Fibroblast of skin of right biceps (primary cell): ENCODE measurements at places on chromosomes 13 and 19.

- peak; percentile 95 for DNase-seq
Observed at GRCh38 chr13:23427342-23427843, 6.1 kb downstream of the SACS start.

GRCh38 chr19:42360787-42361544, 29.1 kb downstream of the CNFN start:
- no peak for DNase-seq

DNA sequence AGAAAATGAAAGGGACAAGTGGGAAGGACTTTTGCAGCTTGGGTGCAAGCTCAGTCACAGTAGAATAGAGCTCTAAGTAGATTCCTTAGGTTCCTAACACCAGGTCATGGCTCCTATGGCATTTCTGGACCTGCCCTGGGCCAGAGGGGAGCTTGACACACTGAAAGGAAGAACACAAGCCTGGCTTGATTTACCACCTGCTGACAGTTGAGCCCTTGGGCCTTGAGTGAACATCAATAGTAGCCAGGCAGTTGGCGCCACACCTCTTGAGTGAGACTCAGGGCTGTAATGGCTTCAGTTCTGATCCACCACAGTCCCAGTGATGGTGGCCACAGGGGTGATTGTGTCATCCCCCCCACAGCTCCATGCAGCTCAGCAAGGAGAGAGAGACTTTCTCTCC, 221.9 kb upstream of the PCDH17 start:
- DNase-seq, result no peak

DNA sequence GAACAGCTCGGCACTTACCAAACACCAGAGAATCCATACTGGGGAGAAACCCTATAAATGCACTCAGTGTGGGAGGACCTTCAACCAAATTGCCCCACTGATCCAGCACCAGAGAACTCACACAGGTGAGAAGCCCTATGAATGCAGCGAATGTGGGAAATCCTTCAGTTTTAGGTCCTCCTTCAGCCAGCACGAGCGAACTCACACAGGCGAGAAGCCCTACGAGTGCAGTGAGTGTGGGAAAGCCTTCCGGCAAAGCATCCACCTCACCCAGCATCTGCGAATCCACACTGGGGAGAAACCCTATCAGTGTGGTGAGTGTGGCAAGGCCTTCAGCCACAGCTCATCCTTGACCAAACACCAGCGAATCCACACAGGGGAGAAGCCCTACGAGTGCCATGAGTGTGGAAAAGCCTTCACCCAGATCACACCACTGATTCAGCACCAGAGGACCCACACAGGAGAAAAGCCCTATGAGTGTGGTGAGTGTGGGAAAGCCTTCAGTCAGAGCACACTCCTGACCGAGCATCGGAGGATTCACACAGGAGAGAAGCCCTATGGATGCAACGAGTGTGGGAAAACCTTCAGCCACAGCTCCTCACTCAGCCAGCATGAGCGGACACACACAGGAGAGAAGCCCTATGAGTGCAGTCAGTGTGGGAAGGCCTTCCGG, 8.3 kb downstream of the ZNF135 start:
- peak; percentile 4 for DNase-seq

- DNase-seq, result no peak
Observed at GRCh38 chr13:48977286-48977625, 1.5 kb downstream of the FNDC3A start.

DNA sequence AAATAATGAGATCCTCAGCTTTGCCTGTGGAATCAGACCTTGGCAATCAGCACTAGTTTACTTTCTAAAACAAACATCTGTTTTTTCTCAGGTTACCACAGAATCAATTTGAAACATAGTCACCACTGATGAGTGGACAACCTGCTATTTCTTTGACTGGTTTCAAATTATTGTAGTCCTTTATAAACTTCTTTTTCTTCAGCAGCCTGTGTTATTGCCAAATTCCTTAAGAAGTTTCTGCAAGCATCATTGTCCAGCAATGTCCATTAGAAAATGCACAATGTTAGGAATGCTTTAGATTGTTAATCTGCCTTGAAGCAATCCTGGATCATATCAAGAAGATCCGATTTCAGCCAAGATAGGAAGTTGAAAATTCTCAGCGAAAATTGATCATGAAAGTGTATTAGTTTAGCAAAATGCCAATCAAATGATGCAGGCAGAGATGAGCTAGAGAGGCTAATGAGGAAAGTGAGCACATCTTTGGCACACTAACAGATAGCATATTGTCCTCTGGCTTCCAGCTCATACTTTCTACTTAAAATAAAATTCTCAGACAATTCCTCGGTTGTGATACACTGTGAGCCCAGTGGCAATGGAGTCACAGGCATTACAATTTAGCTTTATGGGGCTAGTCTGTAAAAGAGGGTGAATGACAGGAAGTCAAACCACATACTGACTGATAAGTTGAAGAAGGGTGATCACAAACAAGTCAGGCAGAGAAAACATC, 270.6 kb downstream of the SLITRK6 start:
- peak; percentile 73 for DNase-seq

GRCh38 chr13:40123962-40124632, 468.6 kb downstream of the COG6 start:
- DNase-seq, result no peak

DNA sequence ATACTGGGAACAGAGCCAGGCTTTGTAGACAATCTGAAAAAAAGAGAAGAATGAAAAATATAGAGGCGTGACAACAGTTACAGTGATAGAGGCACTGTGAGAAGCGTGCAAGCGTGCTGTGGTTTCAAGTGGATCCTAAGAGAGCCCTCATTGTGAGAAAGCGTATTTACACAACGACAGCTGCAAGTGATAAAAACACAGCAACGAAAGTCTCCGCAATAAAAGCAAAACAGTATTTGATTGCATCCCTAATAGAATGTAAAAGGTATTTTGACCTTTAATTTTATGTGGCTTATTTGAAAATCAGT, 642.7 kb upstream of the ARGLU1 start:
- DNase-seq, result peak; percentile 30

- no peak for DNase-seq
Observed at GRCh38 chr13:48585456-48585840, 52.6 kb upstream of the RCBTB2 start.

DNA sequence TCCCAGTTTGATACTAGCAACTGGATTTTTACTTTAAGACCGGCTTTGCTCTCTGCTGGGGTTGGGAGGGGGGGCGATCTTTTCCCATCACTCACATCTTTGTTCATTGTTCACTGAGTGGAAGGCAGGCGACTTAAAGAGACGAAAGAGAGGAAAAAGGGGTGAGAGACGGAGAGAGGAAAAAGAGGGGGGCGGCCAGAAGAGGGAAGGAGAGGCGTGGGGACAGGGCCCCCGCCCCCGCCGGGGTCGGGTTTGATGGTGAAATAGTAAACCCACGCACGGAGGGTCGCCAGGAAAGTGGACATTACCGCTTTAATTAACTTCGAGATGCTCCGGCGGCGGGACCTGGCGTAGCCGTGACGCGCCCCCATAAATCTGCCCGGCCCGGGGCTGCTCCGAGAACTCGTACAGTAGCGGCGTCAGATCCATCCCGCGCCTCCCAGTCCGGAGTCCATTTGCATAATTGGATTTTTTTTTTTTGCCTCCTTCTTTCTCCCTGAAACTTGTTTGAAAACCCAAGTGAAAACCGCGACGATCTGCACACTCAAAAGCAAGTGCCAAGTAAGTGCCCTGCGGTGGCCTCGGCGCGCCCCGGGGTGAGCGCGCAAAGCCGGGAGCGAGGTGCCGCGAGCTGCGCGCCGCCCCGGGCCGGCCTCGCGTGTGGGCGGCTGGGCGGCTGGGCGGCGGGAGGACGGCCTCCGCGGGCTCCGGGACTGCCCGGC, 143.9 kb upstream of the ZNF536 start:
- peak; percentile 26 for DNase-seq

GRCh38 chr19:1961000-1961883, 20.3 kb downstream of the CSNK1G2 start:
- no peak for DNase-seq

- peak; percentile 96 for DNase-seq
Observed at GRCh38 chr19:2523630-2524311, 47.8 kb downstream of the GADD45B start.

DNA sequence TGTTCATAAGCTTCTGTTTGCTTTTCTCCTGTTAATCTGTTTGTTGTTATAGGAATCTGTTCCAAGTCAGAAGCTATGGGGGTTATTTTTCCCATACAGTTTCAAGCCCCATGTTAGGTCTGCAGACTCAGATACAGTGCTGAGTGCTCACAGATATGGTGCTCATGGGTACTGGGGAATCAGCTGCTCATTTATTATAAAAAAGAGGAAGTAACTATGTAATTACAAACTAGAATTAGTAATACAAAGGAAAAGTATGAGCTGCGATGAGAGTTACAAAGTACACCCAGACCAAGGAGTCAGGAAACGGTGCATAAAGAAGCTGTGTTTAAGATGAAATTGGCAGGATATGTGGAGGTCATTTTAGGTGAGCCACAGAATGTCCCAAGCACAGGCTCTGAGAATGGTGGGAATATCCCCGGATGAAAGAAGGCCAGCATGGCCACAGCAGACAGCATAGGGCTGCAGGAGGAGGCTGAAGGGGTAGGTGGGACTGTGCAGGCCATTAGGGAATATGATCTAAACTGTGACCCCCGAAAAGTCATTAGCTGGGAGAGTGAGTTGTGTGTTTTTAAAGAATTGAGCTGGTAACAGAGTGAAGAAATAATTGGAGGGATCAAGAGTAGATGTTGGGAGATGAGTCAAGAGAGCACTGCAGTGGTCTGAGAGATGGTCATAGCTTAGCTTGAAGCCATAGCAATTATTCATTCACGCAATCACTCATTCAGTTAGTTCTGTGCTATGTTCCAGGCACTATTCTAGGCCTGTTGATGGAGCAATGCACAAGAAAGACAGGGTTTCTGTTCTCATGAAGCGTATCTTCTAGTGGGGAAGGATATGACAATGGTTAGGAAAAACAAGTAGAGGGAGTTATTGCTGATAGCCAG, 177.4 kb upstream of the UBL3 start:
- DNase-seq, result no peak

DNA sequence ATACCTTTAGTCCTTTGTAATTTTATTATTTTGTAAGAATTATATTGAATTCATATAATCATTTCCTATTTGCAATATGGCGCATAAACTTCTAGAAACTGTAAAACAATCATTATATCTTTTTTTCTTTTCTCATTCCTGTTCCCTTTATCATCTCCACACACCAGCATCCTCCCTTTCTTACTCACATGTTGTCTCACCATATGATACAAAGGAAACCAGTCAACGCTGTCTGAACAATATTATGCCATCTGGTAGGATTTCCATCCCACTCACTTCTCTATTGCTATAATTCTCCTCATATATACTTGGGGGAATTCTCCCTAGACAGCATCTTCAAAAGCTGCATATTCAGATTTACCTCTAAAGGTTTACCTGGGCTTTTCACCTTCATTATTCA, 389.8 kb downstream of the NDFIP2 start:
- peak; percentile 34 for DNase-seq

DNA sequence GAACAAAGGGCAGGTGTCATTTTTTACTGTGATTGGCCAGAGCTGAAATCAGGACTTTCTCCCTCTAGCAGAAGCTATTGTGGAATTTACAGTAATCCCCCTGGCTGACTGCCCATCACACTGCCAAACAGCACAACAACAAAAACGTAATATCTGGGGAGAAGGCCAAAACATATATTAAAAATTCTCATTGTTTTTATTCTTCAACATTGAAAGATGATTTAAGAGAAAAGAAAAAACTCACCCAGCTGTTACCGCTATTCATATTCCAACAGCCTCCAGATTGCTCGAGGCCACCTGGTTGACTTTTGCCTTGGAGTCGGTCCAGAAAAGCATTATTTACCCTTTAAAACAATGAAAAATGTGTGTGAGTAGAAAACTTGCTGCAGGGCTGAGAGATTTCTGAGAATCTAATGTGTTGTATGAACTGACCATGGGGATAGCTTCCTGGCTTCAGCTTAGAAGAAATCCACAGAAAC, 97.2 kb downstream of the EPSTI1 start:
- peak; percentile 70 for DNase-seq

GRCh38 chr13:18235756-18236527, 945.7 kb downstream of the TUBA3C start:
- no peak for DNase-seq
